HAP-1 (cell line): ENCODE measurements at places on chromosomes 16 and 17.

GRCh38 chr17:43591779-43592562 is 45.8 kb upstream of the ETV4 start:
- no peak for DNase-seq

DNA sequence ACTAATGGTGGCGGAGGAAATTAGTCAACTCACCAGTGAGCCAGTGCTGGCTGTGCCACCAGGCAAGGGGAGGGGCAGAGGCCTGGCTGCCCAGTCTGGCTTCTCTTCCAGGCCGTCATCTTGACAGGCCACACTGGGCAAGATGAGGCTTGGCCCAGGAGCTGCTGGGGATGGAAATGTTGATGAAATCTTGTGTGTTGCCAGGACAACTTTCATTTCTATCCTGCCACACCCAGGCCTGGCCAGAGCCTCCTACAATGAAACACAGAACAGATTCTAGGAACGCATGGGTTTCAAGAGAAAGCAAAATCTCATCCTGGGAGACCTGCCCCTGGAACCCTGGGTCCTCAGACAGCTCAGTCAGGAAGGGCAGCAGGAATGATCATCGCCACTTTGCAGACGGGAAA is 9.3 kb downstream of the HEXIM2 start:
- no peak for DNase-seq

DNA sequence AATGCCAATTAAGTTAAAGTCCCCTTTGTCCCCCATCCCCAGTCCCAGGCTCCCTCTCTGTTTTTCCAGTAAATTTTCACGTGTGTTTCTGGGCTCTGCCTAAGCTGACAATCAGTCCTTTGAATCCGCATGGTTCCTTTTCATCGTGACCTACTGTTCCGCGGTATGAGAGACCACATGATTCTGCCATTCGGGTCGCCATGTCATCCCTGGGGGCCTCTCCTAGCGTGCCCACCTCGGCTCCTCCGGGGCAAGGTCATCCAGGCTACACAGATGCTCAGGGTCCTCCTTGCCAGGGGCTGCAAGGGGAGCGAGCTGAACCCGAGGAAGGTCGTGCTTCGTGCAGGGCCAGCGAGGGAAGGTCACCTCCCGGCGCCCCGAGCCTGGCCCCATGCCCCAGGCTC is 157.6 kb downstream of the RAB11FIP4 start:
- no peak for DNase-seq

DNA sequence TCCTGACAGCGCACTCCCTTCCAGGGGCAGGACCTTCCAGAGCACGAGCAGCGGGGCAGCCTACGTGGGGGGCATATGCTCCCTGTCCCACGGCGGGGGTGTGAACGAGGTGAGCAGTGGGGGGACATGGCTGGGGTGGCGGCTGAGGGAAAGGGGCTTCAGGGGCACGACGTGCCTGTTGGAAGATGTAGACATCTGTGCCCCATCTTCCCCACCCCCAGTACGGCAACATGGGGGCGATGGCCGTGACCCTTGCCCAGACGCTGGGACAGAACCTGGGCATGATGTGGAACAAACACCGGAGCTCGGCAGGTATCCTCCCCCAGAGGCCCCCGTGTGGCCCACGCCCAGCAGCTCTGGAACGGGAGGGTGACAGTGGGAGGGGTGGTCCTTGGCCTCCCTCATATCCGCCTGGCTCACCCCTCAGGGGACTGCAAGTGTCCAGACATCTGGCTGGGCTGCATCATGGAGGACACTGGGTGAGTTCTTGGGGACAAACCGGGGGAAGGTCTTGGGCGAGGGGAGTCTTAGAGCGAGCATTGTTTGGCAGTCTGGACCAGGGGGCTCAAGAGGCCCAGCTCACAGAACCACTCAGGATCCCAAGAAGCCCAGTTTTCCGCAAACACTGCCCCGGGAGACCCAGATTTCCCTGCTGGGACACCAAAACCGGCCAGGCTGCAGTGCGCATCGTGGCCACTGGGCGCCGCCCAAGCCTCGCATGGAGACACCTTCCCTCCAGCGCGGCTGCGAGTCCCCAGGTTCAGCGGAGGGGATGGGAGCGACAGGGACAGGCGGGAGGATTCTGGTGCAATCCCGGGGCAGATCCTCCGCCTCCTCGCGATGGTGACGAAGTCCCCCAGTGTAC is 15.7 kb downstream of the ADAM11 start:
- peak; percentile 79 for DNase-seq

DNA sequence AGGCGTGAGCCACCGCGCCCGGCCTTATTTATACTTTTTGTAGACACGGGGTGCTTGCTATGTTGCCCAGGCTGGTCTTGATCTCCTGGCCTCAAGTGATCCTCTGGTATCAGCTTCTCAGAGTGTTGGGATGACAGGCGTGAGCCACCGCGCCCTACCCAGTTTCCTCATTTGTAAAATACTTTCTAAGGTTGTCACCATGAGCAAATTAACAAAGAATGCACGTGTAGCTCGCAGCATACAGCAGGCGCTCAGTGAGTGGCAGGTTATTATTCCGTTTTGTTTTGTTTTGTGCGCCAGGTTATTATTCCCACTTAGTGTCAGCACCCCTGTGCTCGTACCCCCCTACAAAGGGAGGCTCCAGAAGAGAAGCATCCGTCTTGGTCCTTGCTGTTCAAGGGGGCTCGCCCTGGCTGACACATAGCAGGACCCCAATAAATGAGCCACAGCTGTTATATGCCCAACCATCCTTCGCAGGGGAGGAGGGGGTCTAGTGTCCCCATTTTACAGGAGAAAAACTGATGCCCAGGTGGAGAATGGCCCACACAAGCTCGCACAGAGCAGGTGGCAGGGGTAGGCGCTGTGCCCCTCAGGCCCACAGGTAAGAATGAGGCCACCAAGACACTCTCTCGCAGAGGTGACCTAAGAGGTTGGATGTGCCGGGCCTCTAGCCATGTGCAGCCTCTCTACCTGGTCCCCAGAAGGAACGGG is 686 bp upstream of the MIEF2 start:
- no peak for DNase-seq

- peak; percentile 54 for DNase-seq
Measured at GRCh38 chr16:70712942-70713341, 27.1 kb upstream of the MTSS2 start.
